ENCODE measurements at places on chromosomes 16 and 17. TPM values are rescaled to one million over a fixed set of nuclear protein-coding genes. Genes with fewer than 3 reads are reported as not detected.

Gene SRCIN1
- total RNA-seq = 2.3 TPM

GRCh38 chr16:50469744-50470321, 78.4 kb upstream of the NKD1 start:
- DNase-seq = no peak

DNA sequence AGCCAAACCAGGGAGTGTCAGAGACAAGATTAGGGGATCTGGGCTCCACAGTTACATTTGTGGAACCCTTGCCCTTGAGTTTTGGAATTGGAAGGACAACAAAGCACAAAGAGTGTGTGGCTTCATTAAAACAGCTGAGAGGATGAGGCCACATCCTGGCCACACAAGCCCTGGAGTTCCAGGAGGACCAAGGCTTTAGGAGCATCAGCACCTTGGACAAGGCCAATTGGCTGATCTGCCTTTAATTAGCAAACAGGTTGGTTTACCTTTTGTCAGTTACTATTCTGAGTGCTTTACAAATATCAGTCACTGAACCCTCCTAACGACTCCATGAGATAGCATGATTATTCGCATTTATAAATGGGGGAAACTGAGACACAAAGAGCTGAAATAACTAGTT, 54.7 kb downstream of the SLC6A2 start:
- no peak for DNase-seq

Gene SLC5A10
- 1.9 TPM for total RNA-seq

DNA sequence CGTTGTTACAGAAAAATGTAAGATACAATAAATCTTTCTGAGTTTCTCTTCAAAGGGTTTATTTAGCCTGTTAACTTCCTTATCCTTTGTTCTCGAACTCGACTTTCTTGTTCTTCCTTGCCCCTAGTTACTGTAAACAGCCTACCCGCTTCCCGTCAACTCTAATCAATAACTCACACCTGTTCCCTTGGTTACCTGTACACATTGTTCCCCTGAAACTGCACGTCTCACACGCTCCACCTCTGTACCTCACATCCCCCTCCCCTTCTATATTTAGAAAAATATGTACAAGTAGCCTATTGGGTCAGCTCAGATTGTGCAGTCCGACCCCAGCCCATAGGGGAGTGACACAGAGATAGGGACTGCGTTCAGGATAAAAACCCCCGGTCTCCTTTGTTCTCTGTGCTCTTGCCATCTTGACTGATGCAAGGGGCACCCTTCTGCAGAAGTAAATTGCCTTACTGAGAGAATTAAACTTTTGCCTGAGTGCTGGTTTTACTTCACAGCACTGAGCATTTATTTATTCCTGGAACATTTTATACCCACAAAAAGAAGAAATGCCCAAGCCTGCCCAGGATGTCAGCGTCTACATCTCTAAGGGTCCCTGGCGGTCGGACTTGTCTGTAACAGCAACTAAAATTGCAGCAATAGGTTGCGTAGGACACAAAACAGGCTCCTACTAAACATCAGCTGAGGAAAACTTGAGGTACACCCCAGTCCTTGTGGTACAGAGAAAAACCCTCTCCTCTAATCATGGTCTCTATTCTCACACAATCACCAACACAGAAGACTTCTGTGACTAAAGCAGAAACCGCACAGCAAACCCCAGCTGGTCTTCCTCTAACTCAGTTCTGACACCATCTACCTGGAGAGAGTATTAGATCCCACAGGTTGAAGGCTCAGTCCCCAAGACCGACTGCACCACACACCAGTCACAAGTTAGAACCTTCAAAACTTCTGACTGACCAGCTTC, 11.3 kb downstream of the WDR45B start:
- DNase-seq = no peak

Gene RNF151
- not detected for total RNA-seq

DNA sequence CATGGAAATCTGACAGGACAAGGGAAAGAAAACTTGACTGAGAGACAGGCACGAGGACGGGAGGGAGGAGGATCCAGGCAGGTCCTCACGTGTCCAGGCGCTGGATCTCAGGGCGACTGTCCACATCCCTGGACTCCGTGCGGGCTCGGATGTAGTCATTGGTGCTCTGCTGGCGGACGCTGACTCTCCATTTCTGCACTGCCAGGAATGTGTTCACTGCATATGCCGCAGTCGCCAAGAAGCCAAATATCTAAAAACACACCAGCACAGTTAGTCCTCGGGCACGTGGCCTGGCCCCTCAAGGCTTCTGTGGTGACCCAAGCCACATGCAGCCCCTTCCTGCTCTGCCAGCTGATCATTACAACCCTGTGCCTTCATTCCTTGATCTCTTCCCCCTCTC, 17.5 kb downstream of the CMTM3 start:
- DNase-seq = no peak

- DNase-seq = peak; percentile 31
Observed at GRCh38 chr17:19303367-19303776, 59.2 kb downstream of the B9D1 start.

Gene CLEC3A
- total RNA-seq = not detected

Gene ABCC12
- total RNA-seq = not detected

All from right cardiac atrium (tissue), 5 donors.